Peyer's patch (tissue), 4 donors: ENCODE measurements at places on chromosomes 4 and X. TPM values are rescaled to one million over a fixed set of nuclear protein-coding genes. Genes with fewer than 3 reads are reported as not detected.

DNA sequence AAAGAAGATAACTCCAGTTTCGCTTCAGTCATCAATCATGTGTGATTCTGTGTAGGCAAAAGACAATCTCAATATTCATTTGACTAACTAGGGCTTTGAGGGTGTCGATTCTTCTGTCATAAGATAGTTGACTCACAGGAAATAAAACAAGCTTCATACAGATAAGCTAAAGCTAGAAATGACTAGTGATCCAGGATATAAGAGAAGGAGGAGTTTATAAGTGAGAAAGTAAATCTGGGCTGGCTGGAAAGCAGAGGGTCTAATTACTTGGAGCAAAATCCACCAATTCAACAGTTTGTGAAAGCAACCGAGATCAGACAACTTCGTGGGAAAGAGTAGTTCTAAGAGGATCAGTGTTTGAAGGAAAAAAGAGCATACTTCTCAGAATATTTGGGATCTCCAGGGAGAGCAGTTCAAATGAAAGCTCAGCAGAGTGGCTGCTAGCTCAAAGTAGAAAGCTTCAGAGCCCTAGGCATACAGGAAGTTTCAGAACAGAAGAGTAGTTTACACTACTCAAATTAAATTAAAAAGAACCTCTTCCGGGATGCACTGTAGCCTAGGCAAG lies 429.3 kb downstream of the INPP4B start:
- no peak for DNase-seq

Gene TLR2
- 12.1 TPM for total RNA-seq

Gene PPEF2
- not detected for total RNA-seq

DNA sequence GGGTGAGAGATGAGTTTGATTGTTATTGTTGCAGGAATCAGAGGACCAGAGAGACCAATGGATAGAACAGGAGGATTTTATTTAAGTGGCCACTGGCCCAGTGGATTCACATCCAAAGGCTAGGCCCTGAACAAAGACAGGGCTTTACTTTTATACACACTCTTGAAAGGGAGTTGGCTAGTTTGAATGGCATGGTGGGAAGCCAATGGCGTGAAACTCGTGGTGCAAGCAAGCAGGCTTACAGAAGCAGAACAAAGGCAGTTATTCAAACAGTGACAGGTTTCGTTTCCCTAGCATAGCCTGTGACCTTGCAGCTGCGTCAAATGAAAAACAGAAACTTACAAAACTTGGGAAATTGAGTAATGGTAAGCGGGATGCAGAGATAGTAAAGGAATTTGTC lies 110.2 kb upstream of the PRDX4 start:
- no peak for DNase-seq

Gene TBX22
- total RNA-seq = not detected
